Hindlimb muscle (tissue), 1 donor: ENCODE measurements at places on chromosomes 5 and 9.

GRCh38 chr5:38110130-38110529, 148.2 kb upstream of the EGFLAM start:
- no peak for DNase-seq

- DNase-seq = no peak
Measured at GRCh38 chr9:82763656-82764055, 299.3 kb downstream of the RASEF start.

DNA sequence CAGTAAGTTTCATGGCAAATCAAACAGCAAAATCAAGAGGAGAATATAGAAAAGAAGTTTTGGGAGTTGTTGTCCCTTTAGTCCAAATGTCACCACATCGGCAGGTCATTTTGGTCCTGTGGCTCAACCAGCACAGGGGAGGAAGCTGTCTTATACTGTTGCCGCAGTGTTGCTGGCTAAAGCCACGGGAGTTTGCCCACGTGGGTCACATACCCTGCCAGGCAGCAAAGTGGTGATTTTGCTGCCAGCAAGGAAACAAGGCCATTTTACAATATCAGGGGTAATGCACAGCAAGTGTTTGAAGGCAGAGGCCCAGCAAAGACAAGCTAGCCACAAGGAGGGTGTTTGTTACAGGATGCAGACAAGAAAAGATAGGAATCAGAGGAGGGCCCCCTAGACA, 14.5 kb downstream of the GABRA6 start:
- DNase-seq = no peak

GRCh38 chr9:69671879-69672595, at the start of gene APBA1:
APBA1 (minus strand) TSS chr9:69672371.
- DNase-seq = peak; percentile 90

DNA sequence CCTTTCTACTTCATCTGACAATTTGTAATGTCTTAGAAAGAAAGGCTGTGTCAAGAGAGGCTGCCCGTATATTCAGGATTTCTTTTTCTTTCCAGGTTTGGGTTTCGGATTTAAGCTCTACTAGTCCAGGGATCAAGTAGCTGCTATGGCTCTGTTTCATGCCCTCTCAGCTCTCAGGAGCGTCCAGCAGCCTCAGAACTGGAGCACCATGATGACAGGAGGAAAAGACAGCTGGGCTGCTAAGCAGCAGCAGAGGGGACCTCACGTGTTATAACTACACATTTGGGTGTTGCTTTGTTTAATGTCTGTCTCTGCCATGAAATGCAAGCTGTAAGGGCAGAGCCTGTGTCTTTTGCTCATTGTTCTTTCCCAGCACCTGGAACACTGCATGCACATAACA, 28.5 kb downstream of the TBC1D2 start:
- peak; percentile 5 for DNase-seq

DNA sequence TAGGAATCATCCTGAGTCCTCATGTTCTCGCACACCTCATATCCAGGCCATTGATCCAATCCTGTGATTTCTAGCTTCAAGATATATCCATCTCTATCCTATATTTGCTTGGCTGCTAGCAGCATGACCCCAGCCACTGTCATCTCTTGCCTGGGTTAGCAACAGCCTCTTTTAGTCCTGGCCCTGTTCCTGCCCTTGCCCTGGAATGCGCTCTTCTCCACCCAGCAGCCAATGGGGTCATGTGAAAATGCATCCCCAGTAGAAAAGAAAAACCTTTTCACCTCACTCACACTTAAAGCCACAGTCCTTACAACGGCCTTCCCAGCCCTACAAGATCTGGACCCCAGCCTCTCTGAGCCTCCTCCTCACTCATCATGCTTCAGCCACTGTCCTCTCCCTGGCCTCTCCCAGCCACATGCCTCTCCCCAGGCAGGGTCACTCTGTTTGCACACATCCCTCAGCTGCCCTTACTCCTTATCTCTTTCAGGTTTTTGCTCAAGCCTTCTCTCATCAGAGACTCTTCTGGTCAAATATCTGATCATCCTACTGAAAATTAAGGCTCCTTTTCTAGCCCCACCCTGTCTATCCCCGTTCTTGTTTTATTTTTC, 34.3 kb upstream of the NR3C1 start:
- no peak for DNase-seq

GRCh38 chr9:70007831-70008230, 35.8 kb upstream of the MAMDC2 start:
- DNase-seq = no peak

GRCh38 chr5:116756531-116756930, 181.9 kb upstream of the SEMA6A start:
- no peak for DNase-seq

- DNase-seq = no peak
Measured at GRCh38 chr9:130587921-130588320, 8.5 kb downstream of the FUBP3 start.

DNA sequence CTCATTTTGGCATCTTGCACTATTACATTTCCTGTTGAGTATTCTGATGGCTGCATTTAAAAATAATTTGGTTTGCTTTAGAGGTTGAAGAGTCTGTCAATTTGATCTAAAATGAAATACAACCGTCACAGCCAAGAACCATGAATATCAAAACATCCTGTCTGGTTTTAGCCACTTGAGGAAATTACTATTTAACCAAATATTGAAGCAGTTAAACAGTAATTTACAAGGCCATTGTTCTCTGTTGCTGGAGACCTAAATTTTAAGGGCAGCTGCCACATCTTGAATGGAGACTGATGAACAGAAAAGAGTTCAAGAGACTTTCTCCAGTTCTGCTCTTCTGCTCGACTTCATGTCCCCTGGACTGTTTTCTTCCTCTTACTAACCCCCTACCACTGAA, 549.4 kb downstream of the LRRC70 start:
- DNase-seq = no peak

GRCh38 chr5:65611524-65611923, 12.6 kb downstream of the TRIM23 start:
- no peak for DNase-seq

- DNase-seq = no peak
Measured at GRCh38 chr9:34571481-34571810, 18.1 kb downstream of the CNTFR start.

- DNase-seq = no peak
Measured at GRCh38 chr9:93586290-93587057, 10.1 kb downstream of the PHF2 start.

- DNase-seq = no peak
Measured at GRCh38 chr9:13718539-13718938, 439.0 kb upstream of the MPDZ start.

- no peak for DNase-seq
Measured at GRCh38 chr5:8813180-8813579, 732.7 kb downstream of the SEMA5A start.

GRCh38 chr5:111229221-111229835, 5.1 kb downstream of the CAMK4 start:
- no peak for DNase-seq

DNA sequence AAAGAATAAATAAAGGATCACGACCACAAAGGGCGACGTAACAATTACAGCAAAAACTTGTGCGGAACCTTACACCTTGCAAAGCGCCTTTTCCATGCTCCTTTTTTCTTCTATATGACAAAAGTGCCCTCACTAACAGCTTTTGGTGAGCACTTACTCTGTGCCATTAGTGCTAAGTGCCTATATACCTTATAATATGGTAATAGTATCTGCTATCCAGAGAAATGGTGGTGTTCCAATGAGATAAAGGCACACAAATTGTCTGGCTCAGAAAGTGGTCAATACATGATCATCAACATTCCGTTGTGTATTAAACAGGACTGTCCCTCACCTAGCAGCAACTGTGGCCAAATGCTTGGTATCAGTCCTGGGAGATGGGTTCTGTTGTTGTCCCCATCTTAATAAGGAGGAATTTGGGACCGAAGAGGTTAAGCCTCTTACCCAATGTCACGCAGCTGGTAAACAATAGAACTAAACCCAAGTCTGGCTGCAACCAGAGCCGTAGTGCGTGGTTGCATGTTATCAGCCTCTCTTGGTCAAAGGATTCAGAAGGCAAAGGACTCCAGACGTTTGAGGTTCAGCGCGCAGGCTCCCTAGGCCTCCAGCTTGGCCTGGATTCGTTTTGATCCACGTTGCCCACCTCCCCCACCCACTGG, 564 bp upstream of the TOR2A start:
- DNase-seq = no peak

DNA sequence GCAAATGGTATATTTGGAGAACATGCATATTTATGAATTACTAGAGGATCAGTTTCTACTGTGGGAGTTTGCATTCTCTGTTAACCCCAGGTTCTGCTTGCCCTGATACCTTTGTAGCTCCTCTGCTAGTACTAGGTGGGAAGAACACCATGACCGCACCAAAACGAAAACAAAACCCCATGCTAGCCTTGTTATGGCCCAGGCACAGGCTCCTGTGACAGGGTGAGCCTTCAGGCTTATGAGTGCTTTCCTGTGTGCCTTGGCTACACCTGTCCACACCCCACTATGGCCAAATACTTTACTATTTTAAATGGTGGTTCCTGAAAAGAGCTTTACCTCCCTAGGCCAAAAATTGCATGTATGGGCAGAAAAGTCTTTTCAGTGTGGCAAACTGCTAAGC, 94.8 kb downstream of the PPIC start:
- no peak for DNase-seq

GRCh38 chr5:106854105-106854687, 816.5 kb downstream of the EFNA5 start:
- no peak for DNase-seq

GRCh38 chr5:97918620-97919019, 735.6 kb upstream of the RIOK2 start:
- DNase-seq = no peak

DNA sequence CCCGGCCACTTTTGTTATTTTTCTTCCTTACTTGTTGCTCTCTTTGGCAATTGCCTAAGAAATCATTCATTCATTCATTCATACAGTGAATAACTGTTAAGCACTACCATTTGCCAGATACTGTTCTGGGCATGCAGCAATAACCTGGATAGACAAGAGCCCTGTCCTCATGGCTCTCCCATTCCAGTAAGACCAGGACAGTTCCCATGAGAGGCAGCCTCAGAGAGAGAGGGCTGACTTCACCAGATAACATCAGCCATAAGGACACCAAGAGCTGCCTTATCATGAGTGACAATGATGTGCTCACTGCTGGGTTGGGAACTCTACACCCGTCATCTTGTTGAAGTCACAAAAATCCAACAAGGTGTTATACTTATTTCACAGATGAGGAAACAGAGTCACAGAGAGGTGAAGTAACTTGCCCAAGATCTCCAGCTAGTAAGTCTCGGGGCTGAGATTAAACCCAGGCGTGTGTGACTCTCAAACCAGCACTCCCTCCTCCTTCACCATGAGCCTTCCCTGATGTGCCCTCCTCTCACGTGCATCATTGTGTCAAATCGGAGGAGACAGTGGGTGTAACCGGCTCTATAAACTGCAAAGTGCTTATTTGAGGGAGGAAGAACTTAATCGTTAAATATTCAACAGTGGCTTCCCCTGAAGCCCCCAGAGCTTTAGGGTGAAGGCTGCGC, 61.1 kb upstream of the TBC1D2 start:
- no peak for DNase-seq

DNA sequence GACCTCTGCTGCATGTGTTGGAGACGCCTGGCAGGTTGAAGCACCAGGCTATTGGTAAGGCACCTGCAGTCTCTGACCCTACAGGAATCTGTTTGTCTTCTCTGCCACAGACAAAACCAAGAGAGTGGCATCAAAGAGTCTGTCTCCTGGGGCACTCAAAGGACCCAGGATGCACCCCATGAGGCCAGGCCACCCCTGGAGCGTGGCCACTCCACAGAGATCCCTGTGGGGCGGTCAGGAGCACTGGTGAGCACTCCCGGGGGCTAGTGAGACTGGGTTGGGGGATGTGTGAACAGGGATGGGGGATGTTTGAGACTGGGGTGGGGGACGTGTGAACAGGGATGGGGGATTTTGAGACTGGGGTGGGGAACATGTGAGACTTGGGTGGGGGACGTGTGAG, 240.3 kb downstream of the CACNA1B start:
- DNase-seq = no peak

DNA sequence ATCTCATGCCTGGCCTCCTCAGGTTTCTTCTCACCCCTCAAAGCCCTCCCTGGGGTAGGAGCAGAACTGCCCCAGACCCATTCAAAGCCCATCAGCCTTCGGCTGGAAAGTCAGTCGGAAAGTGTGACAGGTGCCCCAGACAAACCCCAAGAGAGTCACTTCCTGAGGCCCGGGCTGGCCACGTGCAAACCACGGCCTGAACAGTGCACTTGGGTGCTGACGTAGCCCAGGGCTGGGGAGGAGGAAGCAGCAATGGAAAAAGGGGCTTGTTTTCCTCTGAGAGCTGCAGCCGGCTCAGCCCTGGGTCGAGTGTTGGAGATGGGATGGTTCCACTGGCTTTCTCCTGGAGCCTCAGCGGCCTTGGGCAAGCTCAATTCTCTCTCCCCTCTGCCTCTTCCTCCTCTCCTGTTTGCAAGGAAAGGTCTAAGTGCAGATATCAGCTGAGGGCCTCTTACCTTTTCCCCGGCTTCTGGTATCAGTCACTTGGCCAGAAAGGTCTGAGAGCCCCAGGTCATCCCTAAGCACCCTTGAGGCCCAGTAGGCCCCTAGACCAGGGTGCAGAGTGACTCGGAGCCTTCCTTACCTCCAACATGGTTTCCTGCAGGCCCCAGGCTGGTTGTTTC, 5.9 kb upstream of the EGR1 start:
- DNase-seq = no peak

DNA sequence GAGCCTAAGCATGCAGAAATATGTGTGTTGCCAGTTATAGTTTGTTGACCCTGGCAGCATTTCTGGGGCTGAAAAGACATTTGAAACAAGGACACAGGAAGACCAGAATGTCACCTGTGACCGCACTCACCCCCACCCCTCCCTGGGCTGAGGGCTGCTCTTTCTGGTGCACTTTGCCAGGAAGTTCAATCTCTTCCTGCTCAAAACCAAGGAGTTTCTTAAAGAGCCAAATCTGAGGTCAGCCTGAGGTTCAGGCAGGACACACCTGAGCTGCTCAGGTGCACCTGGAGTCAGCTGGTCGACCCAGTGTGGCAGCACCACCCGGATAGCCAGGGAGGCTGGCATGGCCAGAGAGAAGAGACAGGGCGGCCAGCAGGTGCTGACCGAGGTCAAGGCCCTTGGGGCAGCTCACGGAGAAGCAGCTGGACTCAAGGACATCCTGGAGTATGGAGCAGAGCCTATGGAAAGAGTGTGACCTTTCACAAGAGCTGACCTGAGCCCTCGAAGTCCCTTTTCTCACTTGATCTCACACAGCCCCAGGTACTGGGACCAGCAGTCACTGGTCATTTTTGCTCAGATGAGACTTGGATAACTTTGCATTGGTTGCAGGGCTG, 376.9 kb upstream of the IRX4 start:
- no peak for DNase-seq

GRCh38 chr5:132019337-132019736, 7.9 kb upstream of the ACSL6 start:
- no peak for DNase-seq

DNA sequence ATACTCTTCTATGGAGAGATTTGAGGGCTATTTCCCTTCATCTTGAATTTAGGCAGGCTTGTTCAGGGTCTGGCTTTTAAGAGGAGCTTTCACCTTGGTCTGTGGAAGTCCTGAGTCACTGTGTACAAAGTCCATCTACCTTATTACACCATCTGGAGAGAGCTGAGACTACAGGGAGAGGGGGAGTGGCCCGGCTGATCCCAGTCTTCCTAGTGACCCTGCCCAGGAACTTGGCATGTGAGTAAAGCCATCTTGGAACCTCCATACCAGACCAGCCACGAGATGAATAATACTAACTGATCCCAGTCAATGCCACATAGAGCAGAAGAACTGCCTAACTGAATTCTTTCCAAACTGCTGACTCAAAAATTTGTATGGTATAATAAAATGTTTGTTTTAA, 8.4 kb upstream of the IL6ST start:
- no peak for DNase-seq
